ENCODE measurements at places on chromosomes 6 and 20. TPM values are rescaled to one million over a fixed set of nuclear protein-coding genes. Genes with fewer than 3 reads are reported as not detected.

Gene NCOA6
- total RNA-seq, result 38.2 TPM

Gene PROKR2
- not detected for total RNA-seq

Gene RIPPLY2
- not detected for total RNA-seq

Gene VPS52
- total RNA-seq, result 75.1 TPM

Gene KIF25
- total RNA-seq, result not detected

Gene FAM209B
- total RNA-seq, result not detected

DNA sequence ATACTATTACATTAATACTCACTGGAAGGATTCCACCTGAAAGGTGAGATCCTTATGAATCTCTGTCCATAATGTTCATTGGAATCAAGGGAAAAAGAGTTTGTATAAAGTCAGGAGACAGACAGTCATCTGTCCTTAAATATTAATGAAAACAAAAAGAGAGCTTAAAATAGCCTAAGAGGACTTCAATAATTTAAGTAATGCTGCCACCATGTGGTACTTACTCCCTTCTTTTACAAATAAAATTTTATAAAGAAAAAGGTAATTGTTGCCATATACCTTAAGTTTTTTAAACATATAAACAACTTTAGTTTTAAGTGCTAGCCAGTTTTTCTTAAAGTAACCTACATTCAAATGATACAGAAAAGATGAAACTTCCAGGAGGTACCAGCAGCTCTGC is 5.1 kb downstream of the BLOC1S5 start:
- H3K4me3 ChIP-seq, result no peak overlapping the region
- peaks cover 18% of the 10 kb centered on the region for H3K36me3 ChIP-seq
- peaks cover 10% of the 10 kb centered on the region for H3K4me1 ChIP-seq
- no peaks in the 10 kb centered on the region for H3K27me3 ChIP-seq

DNA sequence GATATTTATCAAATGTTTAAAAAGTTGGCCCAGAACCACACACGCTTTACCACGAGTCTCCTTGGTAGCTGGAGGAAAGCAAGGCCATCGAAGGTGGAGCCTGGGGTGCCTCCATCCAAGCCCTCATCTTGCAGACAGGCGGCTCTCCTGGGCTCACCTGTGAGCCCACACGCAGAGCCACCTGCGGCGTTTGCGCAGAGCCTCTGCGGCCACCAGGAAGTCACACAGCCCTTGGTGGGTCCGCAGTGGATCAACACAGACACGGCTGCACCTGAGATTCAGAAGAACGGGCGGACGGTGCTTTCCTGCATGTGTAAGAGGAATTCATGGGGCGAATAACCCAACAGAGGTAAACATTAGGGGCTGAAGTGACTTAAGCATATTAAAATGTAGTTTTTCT is 24.5 kb upstream of the SMOC2 start:
- H3K36me3 ChIP-seq, result no peaks in the 10 kb centered on the region
- DNase-seq, result no peak
- H3K4me1 ChIP-seq, result peaks cover 19% of the 10 kb centered on the region

DNA sequence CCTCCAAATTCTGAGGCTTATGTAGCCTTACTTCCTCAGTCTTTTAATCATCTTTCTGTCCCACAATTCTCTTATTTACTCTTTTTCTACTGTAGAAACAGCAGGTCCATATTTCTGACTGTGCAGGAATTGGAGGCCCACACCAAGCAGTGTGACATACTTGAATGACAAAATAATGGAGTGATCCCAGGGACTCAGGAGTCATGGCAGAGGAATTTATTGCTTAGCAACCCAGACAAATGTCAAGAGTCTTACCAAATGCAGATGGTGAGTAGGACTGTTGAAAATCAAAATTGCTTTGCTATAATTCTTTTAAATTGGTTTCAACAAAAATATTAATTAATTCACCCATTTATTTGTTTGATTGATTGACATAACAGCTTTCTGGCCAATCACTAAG is 59.9 kb downstream of the HTR1B start:
- no peak for DNase-seq
- no peaks in the 10 kb centered on the region for H3K27me3 ChIP-seq
- H3K4me3 ChIP-seq, result no peak overlapping the region
- no peaks in the 10 kb centered on the region for H3K36me3 ChIP-seq
- no peaks in the 10 kb centered on the region for H3K4me1 ChIP-seq

GRCh38 chr6:124765280-124765679 is 197.0 kb upstream of the RNF217 start:
- H3K4me1 ChIP-seq, result no peaks in the 10 kb centered on the region
- no peaks in the 10 kb centered on the region for H3K36me3 ChIP-seq
- H3K4me3 ChIP-seq, result no peak overlapping the region
- H3K27me3 ChIP-seq, result no peaks in the 10 kb centered on the region

DNA sequence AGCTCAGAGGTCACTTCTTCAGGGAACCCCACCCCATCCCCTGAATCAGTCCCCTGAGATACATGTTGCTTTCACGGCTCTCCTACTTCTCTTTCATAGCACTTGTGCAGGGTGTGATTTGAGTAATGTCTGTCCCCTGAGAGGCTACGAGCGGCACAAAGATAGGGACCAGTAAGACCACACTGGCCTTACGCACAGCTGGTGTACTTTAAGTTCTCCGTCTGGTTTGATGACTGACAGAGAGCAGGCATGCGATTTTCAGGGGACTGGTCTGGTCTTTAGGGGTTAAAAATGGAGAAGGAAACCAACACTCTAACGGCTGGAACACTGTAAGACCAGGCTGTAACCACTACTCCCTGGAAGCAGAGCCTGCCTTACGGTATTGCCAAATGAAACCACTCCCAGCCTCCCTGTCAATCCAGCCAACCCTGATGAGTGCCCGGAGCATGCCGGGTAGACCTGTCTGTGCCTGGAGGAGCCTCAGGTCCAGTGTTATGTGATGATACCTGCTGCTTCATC is 47.1 kb downstream of the ELMO2 start:
- H3K27ac ChIP-seq, result no peak overlapping the region
- H3K4me1 ChIP-seq, result peaks cover 72% of the 10 kb centered on the region
- H3K4me3 ChIP-seq, result no peak overlapping the region
- no peaks in the 10 kb centered on the region for H3K27me3 ChIP-seq

- no peaks in the 10 kb centered on the region for H3K27me3 ChIP-seq
- H3K36me3 ChIP-seq, result no peaks in the 10 kb centered on the region
- H3K27ac ChIP-seq, result peak overlapping the region; percentile 68
- DNase-seq, result no peak
- H3K4me1 ChIP-seq, result peaks cover 9% of the 10 kb centered on the region
Measured at GRCh38 chr6:1756472-1757129, 146.9 kb downstream of the FOXC1 start.

- DNase-seq, result no peak
- H3K4me1 ChIP-seq, result peaks cover 71% of the 10 kb centered on the region
- H3K27ac ChIP-seq, result peak overlapping the region; percentile 84
- H3K27me3 ChIP-seq, result no peaks in the 10 kb centered on the region
- H3K4me3 ChIP-seq, result no peak overlapping the region
Measured at GRCh38 chr6:108651340-108652227, 90.9 kb downstream of the FOXO3 start.

DNA sequence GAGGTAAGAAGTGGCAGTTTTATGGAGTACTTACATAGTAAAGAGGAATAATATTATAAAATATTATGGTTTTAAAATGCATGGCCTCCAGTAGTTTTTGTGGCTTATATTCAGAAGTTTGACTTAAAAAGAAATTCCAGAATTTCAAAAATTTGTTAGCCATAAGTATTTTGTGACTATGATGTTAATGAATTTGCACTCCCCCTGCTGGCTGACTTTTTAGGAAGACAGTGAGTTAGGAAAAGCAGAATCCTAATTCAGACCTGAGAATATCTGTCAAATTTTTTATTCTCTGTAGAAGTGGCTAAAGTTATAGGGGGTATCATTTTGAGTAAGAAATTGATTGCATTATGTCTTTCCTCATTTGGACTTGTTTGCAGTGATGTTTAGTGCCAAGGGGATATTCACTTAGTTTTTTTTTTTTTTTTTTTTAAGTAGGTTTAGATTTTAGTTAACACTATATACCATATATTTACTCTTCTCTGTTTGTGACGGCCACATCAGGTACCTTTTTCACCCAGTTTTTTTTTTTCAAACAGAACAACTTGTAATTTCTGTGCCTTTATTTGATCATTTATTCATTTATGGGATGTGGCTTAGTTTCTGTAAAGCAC is 40.8 kb downstream of the ZFAND3 start:
- H3K27ac ChIP-seq, result no peak overlapping the region
- H3K4me3 ChIP-seq, result no peak overlapping the region
- H3K36me3 ChIP-seq, result no peaks in the 10 kb centered on the region
- no peaks in the 10 kb centered on the region for H3K27me3 ChIP-seq
- H3K4me1 ChIP-seq, result peaks cover 18% of the 10 kb centered on the region

DNA sequence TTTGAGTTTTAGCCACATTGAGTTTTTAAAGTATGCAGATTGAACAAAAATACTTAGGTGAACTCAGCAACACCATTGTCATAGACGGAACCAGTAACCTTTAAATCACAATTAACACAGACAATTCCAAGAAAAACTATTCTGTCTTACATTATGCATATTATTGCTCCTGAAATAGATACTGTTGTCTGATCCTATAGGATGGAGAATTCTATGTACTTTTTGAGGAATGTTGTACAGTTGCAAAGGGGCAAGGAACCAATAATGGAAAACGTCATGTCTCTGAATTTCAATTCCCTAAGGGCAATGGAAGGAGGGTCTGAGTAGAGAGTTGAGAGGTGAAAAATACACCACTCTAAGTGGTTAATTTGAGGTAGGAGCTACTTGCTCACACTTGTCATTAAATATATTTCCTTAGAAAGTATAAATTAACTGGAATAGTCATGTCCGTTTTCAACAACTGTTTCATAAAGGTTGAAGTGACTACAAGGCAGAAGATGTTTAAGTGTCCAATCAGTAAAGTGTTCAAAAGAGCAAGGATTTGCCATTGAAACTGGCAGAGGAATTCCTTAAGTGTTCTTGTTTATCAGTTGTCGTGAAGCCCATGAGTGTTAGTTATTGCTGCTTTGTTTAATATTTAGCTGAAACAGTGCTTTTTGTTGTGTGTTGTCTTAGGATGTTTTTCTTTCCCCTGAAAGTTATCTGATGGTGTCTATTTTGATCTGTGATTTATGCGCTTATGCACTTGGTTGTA is 1.3 kb downstream of the NKAIN2 start:
- no peak overlapping the region for H3K4me3 ChIP-seq
- H3K4me1 ChIP-seq, result peaks cover 16% of the 10 kb centered on the region
- no peak overlapping the region for H3K27ac ChIP-seq
- no peak for DNase-seq

GRCh38 chr20:677957-678356 is 2.4 kb upstream of the SCRT2 start:
- H3K4me1 ChIP-seq, result peaks cover 17% of the 10 kb centered on the region
- H3K27me3 ChIP-seq, result peaks cover 98% of the 10 kb centered on the region
- H3K27ac ChIP-seq, result no peak overlapping the region
- no peak for DNase-seq

DNA sequence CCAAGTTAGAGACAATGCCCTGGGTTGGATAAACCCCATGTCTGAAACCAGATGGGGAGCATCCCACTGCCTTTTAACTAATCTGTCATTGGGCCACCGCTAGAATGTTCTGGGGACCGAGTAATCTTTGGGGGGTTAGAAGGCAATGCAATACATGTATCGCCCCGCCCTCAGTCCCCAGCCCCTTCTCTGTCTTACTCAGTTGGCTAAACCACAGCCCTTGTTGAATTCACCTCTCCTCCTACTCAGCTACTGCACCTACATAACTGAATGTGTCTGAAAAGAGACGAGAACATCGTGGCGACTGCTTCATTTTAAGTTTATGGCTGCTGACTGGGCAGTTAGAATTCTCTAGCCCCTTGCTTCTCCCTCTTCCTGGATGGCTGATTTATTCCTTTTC is 15.1 kb upstream of the CCR6 start:
- peaks cover 3% of the 10 kb centered on the region for H3K27me3 ChIP-seq
- no peaks in the 10 kb centered on the region for H3K36me3 ChIP-seq
- DNase-seq, result no peak
- H3K27ac ChIP-seq, result no peak overlapping the region

GRCh38 chr20:44759595-44759994 is 13.9 kb downstream of the KCNK15 start:
- no peak overlapping the region for H3K4me3 ChIP-seq
- no peaks in the 10 kb centered on the region for H3K36me3 ChIP-seq
- no peaks in the 10 kb centered on the region for H3K4me1 ChIP-seq
- no peaks in the 10 kb centered on the region for H3K27me3 ChIP-seq
